MM.1S (cell line): ENCODE measurements at places on chromosomes 7 and 10.

- DNase-seq, result no peak
These were observed 1.1 kb upstream of the DNAAF5 start for GRCh38 chr7:725223-726005.

GRCh38 chr7:22551768-22552513 lies 52.0 kb upstream of the STEAP1B start:
- DNase-seq, result no peak

DNA sequence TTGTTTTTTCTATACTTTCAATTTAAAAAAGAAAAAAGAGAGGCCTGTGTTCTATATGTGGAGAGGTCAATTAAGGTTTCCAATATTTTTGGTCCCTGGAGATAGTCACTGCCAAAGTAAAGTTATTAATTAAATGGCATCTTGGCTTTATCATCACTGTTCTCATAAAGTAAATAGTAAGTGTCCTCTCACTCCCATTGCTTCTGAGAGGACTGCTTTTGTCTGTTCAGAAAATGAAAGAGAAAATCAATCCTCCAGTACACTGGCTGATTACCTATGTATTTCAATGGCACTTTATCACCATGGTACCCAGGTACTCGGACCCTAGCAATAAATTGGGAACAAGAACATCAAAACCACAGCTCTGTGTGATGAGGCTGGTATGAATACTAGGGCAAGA lies 94.0 kb downstream of the RNLS start:
- DNase-seq, result peak; percentile 12

- no peak for DNase-seq
These were observed 10.1 kb upstream of the CSTF2T start for GRCh38 chr10:51709324-51709972.

DNA sequence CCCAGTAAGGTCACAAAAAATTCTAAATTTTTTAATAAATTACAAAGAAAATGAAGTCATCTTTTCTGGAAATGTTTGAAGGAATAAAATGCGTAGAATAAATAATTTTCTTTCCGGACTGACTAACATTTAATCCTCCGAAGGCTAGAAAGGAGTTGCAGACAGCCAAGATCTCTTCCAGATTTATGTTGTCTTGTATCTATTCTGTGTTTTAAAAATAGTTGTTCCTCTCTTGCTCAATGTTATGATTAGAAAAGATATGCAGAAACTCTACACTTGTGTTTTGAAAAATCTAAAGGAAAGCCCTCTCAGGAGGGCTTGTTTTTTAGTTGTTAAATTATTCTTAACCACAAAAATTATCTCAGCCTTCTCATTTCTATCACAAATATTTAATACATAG lies 70.7 kb downstream of the MACC1 start:
- DNase-seq, result no peak

DNA sequence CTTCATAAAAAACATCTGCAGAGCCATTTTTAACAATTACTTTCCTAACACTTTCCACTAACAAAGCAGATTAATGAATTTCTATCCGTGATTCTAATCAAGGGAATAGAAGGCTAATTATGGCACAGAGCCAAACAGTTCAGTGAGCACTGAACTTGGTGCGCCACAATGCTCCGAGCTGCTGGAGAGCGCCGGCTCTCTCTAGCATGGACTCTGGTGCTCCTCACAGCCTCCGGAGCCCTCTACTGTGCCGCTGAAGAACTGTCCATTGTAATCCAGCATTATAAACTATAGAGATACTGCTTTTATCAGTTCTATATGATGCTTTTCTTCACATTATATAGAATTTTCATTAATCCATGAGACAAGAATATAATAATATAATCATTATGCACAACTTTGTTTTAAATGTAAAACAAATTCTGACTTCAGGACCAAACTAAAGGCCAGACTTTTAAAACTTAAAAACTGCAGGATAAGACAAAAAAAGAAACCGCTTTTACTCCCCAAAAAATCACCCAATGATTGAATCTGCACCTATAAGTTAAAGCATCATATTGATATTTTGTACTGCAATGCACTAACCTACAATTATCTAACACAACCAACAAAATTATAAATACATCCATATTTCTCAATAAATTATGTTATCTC lies 123.6 kb downstream of the RNF32 start:
- DNase-seq, result no peak

DNA sequence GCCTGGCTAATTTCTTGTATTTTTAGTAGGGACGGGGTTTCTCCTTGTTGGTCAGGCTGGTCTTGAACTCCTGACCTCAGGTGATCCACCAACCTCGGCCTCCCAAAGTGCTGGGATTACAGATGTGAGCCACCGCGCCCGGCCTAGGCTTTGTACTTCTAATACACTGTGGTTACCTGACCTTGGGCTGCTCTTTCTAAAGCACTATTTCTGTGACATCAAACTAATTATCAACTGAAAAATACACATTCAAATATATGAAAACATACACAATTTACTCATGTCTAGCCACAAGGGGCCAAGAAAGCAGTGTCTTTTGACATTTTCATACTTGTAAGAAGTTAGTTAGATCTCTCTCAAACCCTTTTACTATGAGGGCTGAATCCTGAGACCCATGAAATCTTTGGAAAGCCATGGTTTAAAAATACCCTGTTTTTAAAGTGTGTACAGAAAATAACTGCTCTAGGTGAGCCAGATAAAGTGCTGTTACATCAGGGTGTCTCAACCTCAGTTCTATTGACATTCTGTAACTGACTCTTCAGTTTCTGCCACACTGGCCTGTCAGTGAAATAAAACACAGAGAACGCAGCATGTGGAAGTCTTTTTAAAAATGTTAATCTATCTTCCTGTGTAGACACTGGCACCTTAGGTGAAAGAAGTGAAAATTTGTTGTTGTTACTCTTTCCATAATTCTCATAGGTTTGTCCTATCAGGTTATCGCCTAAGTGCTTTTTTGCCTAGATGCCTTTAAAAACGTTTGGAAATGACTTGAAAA lies 58.8 kb downstream of the CREM start:
- DNase-seq, result no peak

- DNase-seq, result no peak
These were observed 71.9 kb upstream of the TOMM7 start for GRCh38 chr7:22894546-22894945.

GRCh38 chr10:129628823-129629222 lies 161.8 kb downstream of the MGMT start:
- no peak for DNase-seq

DNA sequence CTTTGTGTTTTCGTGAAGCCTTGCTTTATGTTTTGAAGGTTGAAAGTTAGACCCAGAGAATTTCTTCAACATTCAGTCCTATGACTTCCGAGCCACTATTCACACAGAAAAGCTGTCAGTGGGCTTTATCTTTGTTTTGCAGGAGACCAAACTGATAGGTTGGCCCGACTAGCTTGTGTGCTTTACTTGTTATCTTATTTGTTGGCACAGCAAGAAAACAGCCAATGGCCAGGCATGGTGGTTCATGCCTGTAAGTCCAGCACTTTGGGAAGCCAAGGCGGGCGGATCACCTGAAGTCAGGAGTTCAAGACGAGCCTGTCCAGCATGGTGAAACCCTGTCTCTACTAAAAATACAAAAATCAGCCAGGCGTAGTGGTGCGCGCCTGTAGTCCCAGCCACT lies 16.0 kb upstream of the GDI2 start:
- no peak for DNase-seq

GRCh38 chr7:27097686-27098577 lies 2.1 kb upstream of the HOXA1 start:
- DNase-seq, result no peak

- DNase-seq, result peak; percentile 23
These were observed 162.0 kb downstream of the KLF6 start for GRCh38 chr10:3622845-3623621.

DNA sequence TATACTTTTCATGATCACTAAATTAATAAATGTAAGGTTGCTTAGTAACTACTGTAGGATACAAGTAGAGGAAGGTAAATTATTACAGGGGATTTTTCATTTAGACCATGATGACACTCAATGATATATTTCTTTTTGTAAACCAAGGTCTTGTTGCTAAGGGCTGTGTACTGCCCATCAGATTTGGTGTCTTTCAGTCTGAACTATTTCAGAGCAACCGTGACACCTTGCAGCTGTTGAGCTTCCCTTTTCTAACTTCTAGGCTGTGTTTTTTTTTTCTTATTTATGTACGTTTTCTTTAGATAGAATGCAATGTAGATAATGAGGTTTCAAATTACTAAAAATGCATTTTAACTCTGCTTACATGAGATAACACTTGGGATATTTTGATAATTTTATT lies 292.0 kb upstream of the MBL2 start:
- no peak for DNase-seq

DNA sequence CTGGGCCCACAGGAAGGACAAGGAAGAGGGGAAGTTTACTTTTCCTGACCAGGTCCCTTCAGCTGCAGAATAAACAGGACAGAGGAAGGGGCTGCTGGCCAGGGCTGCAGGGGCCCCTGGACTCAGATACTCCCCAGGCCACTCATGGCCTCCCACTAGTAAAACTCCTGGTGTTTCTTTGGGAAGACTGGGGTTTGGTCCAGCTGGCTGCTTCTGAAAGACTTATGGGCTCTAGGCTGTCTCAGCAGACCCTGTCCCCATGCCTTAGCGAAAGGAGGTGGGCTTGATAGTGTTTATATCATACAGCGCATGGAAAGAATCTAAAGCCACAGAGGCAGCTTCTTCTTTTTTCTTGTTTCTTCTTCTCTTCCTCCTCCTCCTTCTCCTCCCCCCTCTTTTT lies 56.4 kb downstream of the PALD1 start:
- no peak for DNase-seq

DNA sequence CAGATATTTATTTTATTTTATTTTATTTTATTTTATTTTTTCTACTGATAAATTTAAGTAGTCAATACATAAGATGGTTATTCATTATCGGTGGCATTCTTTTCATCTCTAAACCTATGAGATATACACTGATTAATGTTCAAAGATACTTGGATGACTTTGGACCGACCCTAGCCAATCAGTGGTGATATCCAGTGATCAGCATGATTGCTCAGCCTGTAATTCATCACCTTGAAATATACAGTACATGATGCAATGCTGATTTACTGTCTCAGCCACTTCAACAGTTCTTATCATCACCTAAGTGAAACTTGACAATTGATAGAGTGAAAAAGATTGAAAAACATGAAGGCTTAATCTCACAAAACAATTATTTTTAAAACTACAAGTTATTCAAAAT lies 1651.0 kb downstream of the REEP3 start:
- no peak for DNase-seq

DNA sequence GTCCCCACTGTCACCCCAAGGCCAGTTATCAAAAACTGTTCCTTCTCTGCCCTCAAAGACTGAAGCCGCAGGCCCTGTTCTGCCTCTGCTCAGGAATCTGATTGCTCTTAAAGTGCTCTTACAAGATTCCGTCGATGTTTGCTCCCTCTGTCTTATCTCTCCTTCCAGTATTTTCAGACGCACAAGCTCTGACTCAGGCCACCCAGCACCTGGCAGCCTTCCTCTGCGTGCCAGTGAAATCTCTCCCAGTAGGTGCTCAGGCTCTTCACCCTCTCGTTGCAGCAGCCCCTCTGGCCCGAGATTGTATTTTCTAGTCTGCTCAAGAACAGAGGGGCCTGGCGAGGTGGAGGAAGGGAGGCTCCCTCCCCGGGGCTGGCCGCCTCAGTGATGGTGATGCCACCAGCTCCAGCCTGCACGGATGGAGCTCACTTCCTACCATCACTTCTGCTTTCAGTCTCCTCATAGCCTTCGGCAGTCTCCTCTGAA lies 276.2 kb downstream of the USP6NL start:
- no peak for DNase-seq

GRCh38 chr7:5396999-5397663 lies 26.5 kb downstream of the TNRC18 start:
- peak; percentile 96 for DNase-seq

- DNase-seq, result no peak
These were observed 1.5 kb upstream of the SEMA3A start for GRCh38 chr7:84196084-84196503.

DNA sequence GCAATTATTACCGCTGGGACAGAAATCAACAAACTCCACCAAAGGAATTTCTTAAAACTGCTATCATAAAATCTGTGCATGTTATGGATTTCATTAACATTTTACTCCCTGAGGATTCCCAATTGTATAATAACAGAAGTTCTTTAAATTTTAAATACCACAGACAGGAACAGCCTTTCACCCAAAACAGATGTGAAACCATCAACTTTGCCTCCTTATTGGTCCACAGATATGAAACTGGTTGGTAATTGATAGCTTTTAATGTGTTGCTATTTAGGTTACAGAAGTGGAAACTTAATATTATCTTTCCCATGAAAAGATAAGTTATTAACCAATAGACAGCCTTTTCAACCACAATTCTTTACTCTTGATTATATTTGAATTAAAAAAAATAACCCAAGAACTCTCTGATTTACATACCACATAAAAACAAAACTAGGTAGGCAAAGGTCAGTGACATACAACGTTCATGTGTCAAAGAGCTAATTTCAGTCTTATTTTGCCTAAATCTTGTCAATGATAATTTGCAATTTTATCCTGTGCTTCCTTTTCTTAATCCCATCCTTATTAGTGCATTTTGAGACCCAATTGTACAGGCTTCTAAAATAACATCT lies 90.0 kb downstream of the NRP1 start:
- no peak for DNase-seq

DNA sequence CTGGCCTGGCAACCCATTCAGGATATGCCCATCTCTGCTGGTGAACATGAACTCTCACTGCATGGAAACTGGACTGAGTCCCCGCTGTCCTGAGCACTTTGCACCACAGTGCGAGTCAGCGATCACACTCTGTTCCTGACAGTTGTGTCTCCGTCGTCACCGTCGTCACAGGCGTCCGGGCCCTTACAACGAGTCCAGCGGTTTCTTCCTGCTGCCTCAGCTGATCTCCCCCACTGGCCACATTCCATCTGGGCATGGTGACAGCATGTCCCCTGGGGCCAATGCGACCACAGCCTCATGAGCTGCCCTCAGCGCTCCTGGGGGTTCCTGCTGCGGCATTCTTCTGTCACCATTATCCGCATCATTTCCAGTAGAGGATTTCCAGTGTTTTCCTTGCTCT lies 76.8 kb upstream of the KLF6 start:
- DNase-seq, result no peak

GRCh38 chr10:20552382-20552781 lies 344.7 kb downstream of the NEBL start:
- DNase-seq, result no peak

DNA sequence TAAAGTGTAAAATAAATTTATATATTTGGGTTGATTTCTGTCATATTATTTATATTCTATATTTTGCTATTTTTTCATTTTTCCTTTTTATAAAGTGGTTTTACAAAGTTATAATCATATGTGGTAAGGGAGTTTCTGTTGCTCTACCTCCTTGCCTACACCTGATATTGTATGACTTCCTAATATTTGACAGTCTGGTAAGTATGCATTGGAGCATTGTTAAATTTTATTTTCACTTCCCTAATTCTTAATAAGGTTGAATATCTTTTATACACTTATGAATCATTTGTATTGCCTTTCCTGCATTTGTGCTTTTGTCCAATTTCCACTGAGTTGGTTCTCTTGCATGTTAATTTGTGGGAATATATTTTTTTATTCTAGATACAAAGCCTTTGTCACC lies 492.4 kb downstream of the GRID1 start:
- no peak for DNase-seq

DNA sequence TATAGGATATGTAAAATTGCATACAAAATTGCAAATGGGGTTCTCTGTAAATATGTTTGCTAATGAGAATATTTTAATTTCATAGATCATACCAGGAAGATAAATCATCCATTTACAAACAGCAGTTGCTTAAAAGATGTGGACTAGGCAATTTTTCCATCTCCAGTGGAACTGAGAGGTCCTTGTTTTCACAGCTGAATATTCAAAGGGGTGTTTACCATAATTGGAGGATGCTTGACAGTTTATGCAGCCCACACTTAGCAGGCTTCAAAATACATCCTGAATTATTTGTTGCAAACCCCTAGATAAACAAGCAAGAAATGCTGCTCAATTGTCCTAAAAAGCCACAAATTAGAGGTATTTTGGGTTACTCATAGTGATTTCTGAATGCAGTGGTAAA lies 69.9 kb downstream of the ADARB2 start:
- DNase-seq, result no peak
